ENCODE measurements at places on chromosomes 12 and 14. TPM values are rescaled to one million over a fixed set of nuclear protein-coding genes. Genes with fewer than 3 reads are reported as not detected.

Gene DHH
- total RNA-seq = 1.7 TPM

Gene GRIP1
- not detected for total RNA-seq

Gene INF2
- 25.9 TPM for total RNA-seq

Gene PRB2
- total RNA-seq = not detected

Gene TAS2R20
- 2.4 TPM for total RNA-seq

Gene HAL
- total RNA-seq = not detected

Gene CNTN1
- 124 TPM for total RNA-seq

DNA sequence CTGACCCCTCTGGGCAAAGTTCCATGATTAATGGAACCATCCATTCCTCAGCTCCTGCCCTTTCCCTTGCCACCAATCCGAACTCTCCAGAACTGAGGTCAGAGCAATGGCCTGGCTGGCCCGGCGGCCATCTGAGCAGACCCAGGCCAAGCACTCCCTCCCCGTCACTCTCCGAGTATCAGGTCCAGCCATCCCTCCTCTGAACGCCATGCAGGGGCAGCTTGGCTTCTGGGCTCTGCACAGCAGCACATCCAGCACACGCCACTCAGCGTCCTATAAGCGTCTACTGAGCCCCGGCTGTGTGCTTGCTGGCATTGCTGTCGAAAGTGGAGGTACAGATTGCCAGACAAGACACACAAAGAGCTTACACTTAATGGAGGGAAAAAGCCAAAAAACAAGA is 34.3 kb upstream of the VWF start:
- no peak for DNase-seq

DNA sequence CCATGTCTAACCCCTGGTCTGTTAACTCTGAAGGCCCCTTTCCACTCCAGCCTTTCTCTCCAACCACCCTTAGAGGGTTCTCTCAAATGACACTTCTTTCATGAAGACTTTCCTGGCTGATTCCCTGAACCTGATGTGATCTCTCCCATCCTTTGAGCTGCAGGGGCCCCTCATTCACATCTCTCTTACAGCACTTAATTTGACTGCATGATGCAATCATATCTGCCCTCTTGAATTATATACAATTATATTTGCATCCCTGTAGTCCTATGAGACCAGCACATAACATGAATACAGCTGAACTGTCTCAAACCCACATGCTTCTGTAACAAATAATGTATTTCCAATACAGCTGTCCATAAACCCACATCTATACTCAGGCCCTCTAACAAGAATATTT is 56.4 kb downstream of the PPP2R5E start:
- no peak for DNase-seq

GRCh38 chr12:56382611-56383010 is 20.0 kb upstream of the APOF start:
- no peak for DNase-seq

- DNase-seq = no peak
Measured at GRCh38 chr12:91155990-91156389, 26.6 kb downstream of the DCN start.

DNA sequence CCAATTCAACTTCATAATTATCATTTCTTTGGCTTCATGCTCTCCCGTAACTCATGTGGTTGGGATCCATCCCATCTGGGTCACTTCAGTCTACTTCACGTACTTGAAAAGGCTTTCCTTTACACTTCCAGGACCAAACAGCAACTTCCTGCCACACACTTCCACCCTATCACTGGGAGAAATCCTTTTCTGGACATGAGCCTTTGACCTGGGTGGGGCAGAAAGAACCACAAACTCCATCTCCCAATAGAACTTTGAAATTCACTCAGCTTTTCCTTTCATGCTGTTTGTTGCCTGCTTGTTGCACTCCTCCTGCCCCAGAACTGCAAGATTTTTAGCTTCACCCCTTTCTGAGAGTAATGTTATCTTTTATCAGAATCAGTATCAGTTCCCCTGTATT is 18.4 kb upstream of the GALNT16 start:
- no peak for DNase-seq

DNA sequence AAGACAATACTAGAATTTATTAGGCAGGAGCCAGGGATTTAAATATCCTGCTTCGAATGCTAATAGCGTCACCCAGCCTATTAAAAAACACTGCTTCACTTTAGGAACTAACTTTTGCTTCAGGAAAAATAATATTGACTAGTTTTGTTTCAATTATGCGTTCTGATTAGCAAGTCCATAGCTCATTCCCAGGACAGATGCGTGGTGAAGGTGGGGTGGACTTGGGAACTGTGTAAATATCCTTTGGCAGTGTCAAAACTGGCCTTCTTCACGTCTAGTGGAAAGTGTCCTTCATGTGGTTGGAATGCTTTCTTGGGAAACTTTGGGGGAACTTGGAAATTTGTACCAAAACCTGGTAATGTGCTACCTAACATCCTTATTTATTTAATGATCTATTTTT is 474.8 kb upstream of the NOVA1 start:
- DNase-seq = no peak

DNA sequence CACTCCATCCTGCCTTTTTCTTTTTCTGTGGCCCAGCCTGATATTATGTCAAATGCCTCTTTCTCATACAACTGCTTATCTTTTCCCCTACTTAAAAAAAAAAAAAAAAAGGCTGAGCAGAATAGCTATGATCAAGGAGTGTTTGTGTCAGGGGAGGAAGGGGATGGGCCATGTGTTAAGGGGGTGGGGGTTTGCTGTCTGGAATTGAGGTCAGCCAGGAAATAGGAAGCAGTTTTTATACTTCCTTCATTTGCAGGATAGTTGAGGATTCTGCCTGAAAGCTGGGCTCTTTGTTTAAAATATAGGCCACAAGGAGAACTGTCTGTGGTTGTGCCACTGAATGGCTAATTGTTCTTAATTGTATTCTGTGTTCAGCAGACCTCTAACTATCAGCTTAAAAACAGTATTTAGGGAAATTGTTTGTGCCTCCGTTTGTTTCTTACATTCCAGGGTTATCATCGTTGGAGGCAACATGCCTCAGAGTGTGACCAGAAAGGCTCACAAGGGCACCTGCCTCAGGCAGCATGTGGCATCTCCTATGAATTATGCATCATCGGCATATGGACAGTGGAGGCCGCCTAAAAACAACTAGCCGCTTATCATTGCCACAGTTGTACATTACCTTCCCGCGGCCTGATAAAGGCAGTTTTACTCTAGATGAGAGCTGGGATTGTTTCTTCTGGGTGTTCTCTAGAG is 96.0 kb downstream of the SRGAP1 start:
- no peak for DNase-seq

DNA sequence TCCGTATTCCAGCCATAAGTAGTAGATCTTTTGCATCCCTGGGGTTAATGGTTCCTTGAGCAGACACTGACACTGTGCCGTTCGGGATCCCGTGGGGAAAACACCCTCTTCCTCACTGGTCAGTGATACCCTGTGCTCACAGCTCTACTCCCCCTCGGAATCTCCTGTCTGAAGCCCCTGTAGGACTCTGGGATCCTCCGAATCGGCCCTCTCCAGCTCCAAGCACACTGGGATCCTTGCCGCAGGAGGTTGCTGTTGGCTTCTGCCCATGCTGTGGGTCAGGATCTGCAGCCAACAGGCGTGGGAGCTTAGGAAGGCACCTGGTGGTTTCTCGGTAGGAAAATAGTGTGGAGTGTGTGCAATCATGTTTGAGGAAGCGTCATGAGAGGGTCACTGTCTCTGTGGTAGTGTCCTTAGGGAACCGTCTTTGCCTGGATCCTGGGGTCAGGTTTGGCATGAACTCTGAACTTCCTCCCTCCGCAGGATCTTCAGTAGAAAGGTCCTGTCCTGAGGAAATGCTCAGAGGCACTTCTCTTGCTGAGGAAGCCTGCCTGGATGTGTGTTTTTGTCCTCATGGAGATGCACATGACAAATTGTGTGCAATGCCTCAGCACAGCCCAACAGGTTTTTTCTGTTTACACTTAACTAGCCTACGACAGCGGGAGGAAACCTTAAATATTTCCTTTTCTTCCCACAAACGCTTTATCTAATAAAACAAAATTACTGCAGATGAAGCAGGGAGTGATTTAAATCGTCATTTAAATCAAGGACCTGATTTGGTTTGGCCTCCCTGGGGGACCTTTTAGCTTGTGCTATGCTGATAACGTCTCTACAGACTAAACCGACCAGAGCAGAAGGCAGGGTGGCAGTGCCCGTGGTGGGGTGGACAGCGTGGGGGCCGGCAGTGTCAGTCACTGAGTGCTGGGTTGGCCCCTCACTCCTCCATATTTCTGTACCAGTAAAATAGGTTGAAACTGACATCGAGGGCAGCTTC is 18.7 kb downstream of the FBXL14 start:
- peak; percentile 41 for DNase-seq

DNA sequence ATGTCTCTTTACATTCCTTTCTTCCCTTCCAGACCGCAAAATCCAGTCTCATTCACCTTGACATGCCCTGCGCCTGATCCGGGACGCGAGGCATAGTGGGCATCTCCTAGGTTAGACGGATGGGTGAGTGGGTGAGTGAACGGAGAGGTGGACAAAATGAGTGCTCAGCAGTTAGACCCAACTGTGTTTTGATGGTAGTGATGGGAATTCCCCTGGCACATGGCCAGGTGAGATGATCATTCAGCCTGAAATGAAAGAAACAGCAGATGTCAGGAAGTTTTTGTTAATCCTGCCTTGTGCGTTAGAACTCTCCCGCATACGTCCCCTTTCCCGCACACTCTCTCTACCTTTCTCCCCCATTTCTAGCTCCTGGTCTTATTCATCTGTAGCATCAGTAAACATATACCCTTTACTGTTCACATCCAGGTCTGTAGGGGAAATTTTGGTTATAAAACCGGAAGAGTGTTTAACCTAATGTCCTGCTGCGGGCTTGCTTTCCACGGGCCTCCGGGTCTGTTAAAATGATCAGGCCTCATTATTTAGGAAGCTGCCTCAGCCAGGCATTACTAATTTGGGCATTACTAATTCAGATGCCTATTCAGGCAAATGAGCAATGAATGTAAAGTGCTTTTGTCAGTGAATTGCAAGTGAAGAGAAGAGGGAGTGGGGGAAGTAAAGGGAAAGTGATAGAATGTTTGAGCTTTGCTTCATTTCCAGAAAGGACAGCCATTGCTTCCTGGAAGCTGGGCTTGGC is 172.8 kb downstream of the ETV6 start:
- no peak for DNase-seq

- no peak for DNase-seq
Measured at GRCh38 chr12:29245246-29245645, 96.2 kb downstream of the FAR2 start.

DNA sequence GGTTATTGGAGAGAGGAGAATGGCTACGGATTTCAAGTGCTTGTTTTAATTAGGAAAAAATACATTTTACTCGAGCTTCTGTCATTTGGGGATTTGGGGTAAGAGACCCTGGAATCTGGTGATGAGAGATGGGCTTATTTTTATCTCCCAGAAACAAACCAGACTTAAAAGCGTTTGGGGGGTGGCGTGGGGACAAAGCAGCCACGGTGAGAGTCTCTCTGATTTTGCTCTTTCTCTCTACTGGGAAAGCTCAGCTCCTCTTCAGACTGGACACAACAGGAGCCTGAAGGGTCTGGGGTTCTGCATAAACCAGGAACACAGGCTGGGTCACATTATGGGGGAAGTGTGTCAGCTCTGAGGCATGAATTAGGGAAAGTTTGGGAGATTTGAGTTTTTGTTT is 3.8 kb downstream of the VSX2 start:
- DNase-seq = no peak

GRCh38 chr14:100950024-100950423 is 46.5 kb upstream of the RTL1 start:
- DNase-seq = no peak

DNA sequence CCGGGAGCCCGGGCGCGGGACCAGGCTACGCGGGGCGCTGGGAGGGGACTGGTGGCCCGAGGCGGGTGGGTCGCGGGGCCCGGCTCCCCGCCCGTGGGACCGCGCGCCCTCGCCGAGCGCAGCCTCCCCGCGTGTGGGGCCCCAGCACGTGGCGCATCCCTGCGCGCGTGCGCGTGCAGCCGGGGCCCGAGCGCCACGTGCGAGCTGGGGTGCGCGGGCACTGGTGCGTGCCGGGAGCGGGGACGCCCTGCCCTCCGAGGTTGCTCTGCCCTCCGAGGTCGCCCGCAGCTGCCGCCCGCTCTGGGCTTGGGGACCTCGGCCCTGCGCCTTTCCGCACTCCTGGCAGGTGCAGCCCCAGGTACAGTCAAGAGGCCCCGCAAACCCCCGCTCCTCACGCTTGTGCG is 365 bp upstream of the CCDC88C start:
- DNase-seq = no peak

GRCh38 chr14:49586673-49587460 is 687 bp upstream of the RPS29 start:
- peak; percentile 34 for DNase-seq

DNA sequence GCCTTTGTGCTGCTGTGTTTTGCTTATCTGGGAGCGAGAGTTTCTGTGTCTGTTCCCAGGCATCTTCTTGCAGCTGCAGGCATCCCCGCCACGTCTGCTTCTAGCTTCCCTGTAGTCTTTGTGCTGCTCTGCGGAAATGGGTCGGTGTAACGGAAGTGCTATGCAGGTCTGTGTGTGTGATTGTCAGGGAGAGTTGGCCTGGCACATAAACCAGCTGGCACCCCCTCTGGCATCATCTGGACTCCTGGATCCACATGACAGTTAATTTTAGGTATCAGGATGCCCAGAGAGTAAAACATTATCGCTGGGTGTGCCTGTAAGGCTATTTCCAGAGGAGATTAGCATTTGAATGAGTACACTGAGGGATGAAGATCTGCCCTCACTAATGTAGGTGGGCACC is 9.4 kb upstream of the OASL start:
- DNase-seq = no peak

- no peak for DNase-seq
Measured at GRCh38 chr12:107126796-107127481, 33.6 kb upstream of the CRY1 start.

DNA sequence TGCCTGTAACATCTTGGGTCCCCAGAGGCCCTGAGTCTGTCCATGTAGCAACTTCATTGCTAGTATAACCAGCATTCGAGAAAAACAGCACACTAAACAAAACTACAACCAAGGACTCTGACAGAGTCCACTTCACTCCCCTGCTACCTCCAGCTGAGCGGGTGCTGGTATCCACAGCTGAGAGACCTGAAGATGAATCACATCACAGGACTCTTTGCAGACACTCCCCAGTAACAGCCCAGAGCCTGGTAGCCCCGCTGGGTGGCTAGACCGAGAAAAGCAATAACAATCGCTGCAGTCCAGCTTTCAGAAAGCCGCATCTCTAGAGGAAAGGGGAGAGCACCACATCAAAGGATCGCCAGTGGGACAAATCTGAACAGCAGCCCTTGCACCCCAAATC is 9.0 kb upstream of the IQSEC3 start:
- no peak for DNase-seq

GRCh38 chr12:67649570-67650387 is 1.2 kb downstream of the DYRK2 start:
- DNase-seq = peak; percentile 37

- DNase-seq = peak; percentile 73
Measured at GRCh38 chr12:64679487-64680001, 69.2 kb downstream of the RASSF3 start.

- peak; percentile 87 for DNase-seq
Measured at GRCh38 chr12:53065975-53066931, 12.9 kb downstream of the SPRYD3 start.

GRCh38 chr14:35689000-35689460 is 120.1 kb downstream of the RALGAPA1 start:
- no peak for DNase-seq
